ENCODE measurements at places on chromosomes 12 and 14. TPM values are rescaled to one million over a fixed set of nuclear protein-coding genes. Genes with fewer than 3 reads are reported as not detected.
A peak's percentile ranks its signal among the peaks of the same experiment; 100 is the strongest.

The KRR1 gene
- 9.9 TPM for total RNA-seq

The BCL7A gene
- 8.3 TPM for total RNA-seq

The APEX1 gene
- total RNA-seq = 43.2 TPM

The MANSC4 gene
- total RNA-seq = not detected

The PIWIL1 gene
- total RNA-seq = not detected

The RPS6KA5 gene
- total RNA-seq = 1.4 TPM

The ZNF641 gene
- total RNA-seq = 8.1 TPM

DNA sequence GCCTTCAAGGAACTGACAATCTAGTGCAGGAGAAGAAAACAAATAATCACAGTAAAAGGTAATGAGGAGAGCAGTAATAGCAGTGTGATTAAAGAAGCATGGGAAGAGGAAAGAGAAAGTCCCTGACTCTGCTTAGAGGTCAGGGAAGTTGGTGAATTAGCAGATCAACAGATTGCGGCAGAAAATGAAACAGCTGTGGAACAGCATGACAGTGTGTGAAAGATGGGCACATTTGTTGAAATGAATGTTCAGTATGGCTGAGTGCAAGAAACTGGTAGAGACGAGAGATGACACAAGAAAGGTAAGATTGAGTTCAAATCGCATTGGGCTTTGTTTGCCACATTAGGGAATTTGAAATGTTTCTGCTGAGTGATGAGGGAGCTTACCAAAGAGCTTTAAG, 63.7 kb upstream of the RASSF8 start:
- no peak overlapping the region for H3K27ac ChIP-seq
- H3K36me3 ChIP-seq = no peaks in the 10 kb centered on the region
- H3K4me1 ChIP-seq = no peaks in the 10 kb centered on the region

DNA sequence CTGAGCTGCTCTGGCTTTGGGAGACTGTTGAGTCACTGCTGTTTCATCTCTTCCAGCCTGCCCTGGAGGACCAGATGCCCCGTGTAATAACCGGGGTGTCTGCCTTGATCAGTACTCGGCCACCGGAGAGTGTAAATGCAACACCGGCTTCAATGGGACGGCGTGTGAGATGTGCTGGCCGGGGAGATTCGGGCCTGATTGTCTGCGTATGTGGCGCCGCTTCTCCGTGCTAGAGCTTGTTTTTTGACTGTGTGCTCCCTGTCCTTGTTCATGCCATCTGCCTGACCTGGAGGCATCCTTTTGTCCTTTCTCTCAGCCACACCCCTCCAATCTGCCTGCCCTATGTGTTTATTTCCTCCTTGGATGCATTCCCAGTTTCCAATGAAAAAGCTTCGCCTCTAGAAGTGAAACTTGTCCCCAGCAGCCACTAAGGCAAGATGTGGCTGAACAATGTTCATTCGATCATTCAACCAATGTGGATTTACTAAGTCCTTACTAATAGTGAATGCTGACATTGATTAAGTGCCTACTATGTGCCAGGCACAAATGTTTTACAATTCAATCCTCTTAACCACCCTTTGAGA, 98.6 kb downstream of the NT5DC3 start:
- H3K27me3 ChIP-seq = no peaks in the 10 kb centered on the region
- no peak overlapping the region for H3K4me3 ChIP-seq
- no peaks in the 10 kb centered on the region for H3K36me3 ChIP-seq

GRCh38 chr12:131971226-131971625, 21.5 kb downstream of the EP400 start:
- H3K27ac ChIP-seq = no peak overlapping the region
- no peak overlapping the region for H3K4me3 ChIP-seq
- no peaks in the 10 kb centered on the region for H3K27me3 ChIP-seq
- H3K36me3 ChIP-seq = no peaks in the 10 kb centered on the region

DNA sequence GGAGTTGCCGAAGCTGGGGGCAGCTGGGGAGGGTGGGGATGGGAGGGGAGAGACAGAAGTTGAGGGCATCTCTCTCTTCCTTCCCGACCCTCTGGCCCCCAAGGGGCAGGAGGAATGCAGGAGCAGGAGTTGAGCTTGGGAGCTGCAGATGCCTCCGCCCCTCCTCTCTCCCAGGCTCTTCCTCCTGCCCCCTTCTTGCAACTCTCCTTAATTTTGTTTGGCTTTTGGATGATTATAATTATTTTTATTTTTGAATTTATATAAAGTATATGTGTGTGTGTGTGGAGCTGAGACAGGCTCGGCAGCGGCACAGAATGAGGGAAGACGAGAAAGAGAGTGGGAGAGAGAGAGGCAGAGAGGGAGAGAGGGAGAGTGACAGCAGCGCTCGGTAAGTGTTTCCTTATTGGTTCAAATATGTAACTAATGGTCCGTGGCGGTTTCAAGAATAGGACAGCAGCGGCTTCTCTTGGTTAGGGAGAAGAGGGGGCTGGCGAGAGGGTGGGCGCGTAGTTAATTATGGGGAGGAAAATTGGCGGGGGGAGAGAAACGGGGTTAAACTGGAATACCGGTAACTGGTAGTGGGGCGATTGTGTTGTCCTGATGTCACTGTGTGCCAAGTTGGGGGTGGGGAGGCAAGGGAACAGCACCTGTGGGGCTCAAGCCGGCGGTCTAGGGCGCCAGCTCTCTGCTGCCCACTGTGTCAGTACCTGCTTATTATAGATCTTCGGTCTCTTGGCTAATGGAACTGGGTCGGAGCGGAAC, 8.4 kb downstream of the HOXC8 start:
- H3K4me3 ChIP-seq = peak overlapping the region; percentile 54
- peaks cover 3% of the 10 kb centered on the region for H3K4me1 ChIP-seq
- peaks cover 6% of the 10 kb centered on the region for H3K27me3 ChIP-seq
- no peaks in the 10 kb centered on the region for H3K36me3 ChIP-seq
- no peak overlapping the region for H3K27ac ChIP-seq

DNA sequence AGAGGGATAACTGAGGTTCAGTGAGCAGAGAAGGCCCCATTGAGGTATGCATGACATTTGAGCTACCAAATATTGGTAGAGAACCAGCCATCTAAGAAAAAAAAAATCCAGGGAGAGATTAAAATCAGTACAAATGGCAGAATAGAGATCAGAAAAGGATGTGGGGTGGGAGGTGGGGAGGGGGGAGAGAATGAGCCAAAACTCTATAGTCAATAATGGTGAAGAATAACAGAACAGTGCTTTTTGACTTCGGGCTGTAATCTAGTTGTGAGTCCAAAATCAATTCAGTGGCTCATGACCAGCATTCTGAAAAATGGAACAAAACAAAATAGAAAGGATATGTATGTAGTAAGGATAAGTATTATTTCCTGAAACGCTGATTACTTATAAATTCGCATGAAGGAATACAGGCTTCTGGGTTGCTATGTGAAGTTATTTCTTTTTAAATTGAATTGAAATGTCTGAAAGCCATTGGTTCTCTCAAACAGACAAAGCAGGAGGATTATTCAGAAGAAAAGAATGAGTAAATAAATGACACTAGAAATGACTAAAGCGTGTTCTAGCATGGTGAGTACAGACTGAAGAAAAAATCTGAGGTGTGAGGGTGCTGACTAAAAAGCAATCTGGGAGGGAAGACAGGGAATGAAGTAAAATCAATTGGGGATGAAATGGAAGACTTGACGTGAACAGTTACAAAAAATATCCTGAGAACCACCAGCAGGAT, 72.4 kb downstream of the ATP2B1 start:
- DNase-seq = no peak
- no peaks in the 10 kb centered on the region for H3K4me1 ChIP-seq
- H3K27ac ChIP-seq = no peak overlapping the region
- no peaks in the 10 kb centered on the region for H3K27me3 ChIP-seq
- H3K4me3 ChIP-seq = no peak overlapping the region

DNA sequence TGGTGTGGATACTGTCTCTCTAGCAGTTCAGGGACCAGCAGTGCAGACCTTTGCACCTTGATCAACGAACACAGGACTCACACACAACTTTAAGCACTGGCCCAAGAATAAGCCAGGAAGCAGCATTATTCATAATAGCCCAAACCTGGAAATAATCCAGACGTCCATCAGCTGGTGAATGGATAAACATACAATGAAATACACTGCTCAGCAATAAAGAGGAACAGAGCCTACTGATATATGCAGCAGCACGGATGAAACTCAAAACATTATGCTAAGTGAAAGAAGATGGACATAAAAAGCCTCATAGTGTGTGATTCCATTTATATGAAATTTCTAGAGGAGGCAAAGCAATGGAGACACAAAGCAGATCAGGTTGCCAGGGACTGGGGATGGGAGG, 303.9 kb upstream of the FKBP4 start:
- no peaks in the 10 kb centered on the region for H3K36me3 ChIP-seq
- no peaks in the 10 kb centered on the region for H3K27me3 ChIP-seq
- H3K4me3 ChIP-seq = no peak overlapping the region
- DNase-seq = no peak

DNA sequence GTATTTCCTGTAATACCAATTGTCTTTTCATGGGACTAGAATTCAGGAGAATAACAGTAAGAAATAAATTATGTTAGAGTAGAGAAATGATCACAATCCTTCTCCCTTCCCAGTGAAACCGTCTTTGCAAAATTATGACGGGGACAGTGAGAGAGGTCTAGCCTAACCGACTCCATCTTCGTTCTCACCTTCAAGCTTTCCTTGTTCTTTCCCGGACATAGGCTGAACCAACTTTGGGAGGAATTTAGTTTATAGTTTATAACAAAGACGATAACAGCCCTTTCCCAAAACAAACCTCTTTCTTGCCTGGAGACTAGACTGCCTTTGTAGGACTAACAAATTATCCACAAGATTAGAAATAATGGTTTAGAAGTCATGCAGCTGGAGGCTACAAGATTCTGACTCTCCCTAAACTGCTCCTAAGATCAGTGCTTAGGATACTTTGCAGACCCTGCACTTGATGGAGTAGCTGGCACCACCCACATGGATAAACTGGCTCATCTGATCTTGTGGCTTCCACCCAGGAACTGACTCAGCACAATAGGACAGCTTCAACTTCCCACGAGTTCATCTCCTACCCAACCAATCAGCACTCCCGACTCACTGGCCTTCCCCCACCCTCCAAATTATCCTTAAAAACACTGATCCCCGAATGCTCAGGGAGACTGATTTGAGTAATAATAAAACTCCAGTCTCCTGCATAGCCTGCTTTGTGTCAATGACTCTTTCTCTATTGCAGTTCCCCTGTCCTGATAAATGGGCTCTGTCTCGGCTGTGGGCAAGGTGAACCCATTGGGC, 521.2 kb upstream of the TBX3 start:
- no peaks in the 10 kb centered on the region for H3K27me3 ChIP-seq
- no peaks in the 10 kb centered on the region for H3K4me1 ChIP-seq
- no peak overlapping the region for H3K4me3 ChIP-seq
- H3K27ac ChIP-seq = no peak overlapping the region
- H3K36me3 ChIP-seq = no peaks in the 10 kb centered on the region

DNA sequence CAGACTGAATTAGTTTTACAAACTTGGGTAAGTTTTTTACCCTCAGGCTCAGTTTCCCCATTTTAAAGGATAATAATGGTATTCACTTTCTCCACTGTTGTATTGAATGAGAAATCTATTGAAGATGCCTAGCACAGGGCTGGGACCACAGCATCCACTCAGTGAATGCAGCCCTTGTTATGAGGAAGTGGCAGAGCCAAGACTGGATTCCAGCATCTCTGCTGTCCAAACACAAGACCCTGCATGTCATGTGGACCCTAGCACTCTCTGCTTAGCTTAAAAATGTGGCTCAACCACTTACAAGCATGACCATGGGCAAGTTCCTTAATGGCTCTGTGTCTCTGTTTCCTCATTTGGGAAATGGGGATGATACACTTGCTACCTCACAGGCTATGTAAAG, 24.1 kb upstream of the TRIM9 start:
- H3K27ac ChIP-seq = no peak overlapping the region
- H3K27me3 ChIP-seq = no peaks in the 10 kb centered on the region
- no peaks in the 10 kb centered on the region for H3K4me1 ChIP-seq
- no peak for DNase-seq
- no peak overlapping the region for H3K4me3 ChIP-seq

DNA sequence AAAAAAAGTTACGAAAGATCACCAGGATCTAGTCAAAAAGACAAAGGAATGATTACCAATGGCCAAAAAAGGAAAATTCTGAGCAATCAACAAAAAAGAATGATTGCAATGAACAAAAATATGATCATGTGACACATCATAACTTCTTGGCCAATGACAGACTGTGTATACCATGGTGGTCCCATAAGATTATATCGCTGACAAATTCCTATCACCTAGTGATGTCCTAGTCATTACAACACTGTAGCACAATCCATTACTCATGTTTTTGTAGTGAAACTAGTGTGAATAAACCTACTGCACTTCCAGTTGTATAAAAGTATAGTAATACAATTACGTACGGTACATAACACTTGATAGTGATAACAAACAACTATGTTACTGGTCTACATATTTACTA, 12.3 kb downstream of the SEL1L start:
- no peak for DNase-seq
- no peaks in the 10 kb centered on the region for H3K27me3 ChIP-seq
- H3K4me3 ChIP-seq = no peak overlapping the region
- H3K36me3 ChIP-seq = peaks cover 4% of the 10 kb centered on the region
- no peak overlapping the region for H3K27ac ChIP-seq

DNA sequence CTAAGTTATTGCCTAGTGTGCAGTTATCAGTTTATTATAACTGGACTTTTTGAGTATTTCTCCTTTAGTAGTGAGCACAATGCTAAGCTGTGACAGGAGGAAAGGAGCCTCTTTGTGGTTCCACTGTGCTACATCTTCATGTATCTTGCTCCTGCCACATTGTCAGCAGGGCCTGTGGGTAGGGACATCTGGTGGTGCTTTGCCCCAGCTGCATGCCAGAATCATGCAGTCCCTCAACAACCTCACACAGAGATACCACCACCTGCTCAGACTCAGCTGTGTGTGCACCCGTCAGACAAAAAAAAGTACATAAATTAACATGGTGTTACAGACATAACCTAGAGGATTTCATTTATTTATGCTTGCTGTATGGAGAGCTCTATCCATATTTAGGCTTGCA, 51.1 kb downstream of the MIS18BP1 start:
- no peak overlapping the region for H3K4me3 ChIP-seq
- H3K27me3 ChIP-seq = no peaks in the 10 kb centered on the region
- H3K4me1 ChIP-seq = no peaks in the 10 kb centered on the region

DNA sequence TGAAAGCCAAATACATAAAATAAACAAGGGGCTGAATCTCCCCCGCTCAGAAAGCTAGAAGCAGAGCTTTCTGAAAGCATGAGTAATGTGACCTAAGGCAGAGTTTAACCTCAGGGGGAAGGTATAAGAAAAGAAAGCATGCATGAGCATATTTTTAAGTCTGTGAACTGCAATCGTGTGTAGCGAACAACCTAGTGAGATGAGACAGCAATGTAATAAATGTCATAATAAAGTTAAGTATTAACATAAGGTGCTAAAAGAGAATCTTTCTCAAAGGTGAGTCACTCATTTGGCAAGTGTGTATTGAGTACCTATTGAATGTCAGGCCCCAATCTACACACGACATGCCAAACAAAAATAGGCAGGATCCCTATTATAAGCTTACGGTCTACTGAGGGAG, 14.2 kb upstream of the WDR20 start:
- DNase-seq = no peak
- H3K27ac ChIP-seq = no peak overlapping the region
- H3K36me3 ChIP-seq = no peaks in the 10 kb centered on the region
- no peaks in the 10 kb centered on the region for H3K27me3 ChIP-seq
- H3K4me1 ChIP-seq = no peaks in the 10 kb centered on the region

- H3K4me1 ChIP-seq = no peaks in the 10 kb centered on the region
- H3K27me3 ChIP-seq = no peaks in the 10 kb centered on the region
- H3K36me3 ChIP-seq = no peaks in the 10 kb centered on the region
- no peak overlapping the region for H3K4me3 ChIP-seq
- H3K27ac ChIP-seq = no peak overlapping the region
These were observed 218.5 kb downstream of the SLC6A15 start for GRCh38 chr12:84694116-84694515.
